ENCODE measurements at places on chromosomes 7 and 10. TPM values are rescaled to one million over a fixed set of nuclear protein-coding genes. Genes with fewer than 3 reads are reported as not detected.

NPY gene
- 8.6 TPM for total RNA-seq

SLC18A3 gene
- total RNA-seq, result not detected

BTBD16 gene
- not detected for total RNA-seq

LRRD1 gene
- not detected for total RNA-seq

CALML5 gene
- total RNA-seq, result not detected

CREB5 gene
- 25.7 TPM for total RNA-seq

MEOX2 gene
- total RNA-seq, result 0.66 TPM

GPR141 gene
- total RNA-seq, result not detected

ANKRD1 gene
- total RNA-seq, result 0.52 TPM

GALNT17 gene
- total RNA-seq, result 27.4 TPM

PHKG1 gene
- total RNA-seq, result not detected

SUN3 gene
- total RNA-seq, result not detected

- no peak for DNase-seq
Observed at GRCh38 chr10:94192974-94193373, 169.8 kb downstream of the NOC3L start.

- no peak for DNase-seq
Observed at GRCh38 chr7:132084776-132085388, 491.4 kb downstream of the PLXNA4 start.

DNA sequence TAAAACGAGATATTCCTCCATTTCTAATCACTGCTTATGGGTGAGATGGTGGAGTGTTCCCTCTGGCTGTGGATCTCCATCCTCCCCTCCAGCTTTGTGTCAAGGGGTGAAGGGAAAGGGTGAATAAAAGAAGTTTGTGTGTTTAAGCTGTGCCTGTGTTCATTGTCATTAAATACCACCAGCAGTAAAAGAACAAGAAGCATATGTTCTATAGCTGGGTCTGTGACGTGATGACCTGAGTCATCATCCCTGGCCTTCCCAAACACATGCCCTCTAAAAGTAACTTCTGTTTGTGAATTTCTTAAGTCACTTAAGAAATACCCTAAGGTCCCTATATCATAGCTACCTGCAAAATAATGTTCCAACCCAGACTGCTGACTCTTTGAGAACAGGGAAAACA is 104.9 kb downstream of the PPP1R17 start:
- no peak for DNase-seq

GRCh38 chr10:132399117-132400035 is 2.4 kb downstream of the PWWP2B start:
- DNase-seq, result peak; percentile 94

DNA sequence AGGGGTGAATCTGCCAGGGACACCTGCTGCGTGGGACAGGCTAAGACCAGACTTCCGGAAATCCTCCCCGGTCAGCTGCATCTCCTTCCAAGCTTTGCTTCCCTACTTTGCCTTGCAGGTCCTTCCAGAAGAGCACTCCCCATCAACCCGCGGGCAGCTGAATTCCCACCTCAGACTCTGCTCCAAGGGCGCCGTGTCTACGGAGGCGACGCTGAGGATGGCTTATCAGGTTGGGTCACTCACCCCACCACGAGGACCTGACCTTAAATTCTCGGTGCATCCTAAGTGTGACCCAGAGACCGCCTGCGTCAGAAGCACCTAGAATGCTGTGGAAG is 78.9 kb upstream of the KMT2C start:
- no peak for DNase-seq

DNA sequence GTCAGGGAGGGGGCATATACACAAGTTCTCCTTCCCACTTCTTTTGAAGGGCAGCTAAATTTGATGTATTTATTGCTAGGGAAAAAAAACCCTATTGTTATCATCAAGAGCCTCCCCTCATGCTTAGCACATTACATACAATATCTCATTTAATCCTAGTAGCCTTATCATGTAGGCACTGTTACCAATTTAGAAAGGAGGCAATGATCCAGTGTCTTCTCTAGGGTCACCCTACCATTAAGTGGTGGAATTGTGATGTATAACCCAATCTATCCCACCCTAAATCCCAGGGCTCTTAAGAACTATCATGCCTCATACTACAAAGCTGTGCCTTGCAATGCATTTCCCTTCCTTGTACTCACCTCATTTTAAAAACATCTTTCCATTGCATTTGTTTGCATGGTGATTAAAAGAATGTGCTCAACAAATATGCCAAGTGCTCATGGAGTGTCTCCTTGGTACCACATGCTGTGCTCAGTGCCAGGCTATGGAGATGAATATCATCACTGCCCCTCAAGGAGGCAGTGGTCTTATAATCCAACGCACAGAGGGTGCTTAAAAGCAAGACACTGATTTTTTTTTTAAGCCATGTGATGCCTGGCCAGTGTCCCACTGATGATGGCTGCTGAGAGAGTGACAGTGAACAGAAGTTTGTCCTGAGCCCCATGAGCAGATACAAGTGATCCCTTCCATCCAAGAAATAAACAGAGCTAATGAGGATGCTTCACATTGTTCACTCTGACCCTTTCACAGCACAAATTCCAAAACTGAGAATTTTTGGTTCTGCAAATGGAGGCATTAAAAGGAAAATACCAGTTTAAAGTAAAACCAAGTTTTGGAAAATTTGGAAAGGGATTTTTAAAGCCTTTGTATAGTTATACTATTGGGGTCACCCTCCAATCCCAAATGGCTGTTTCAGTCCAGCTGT is 98.2 kb downstream of the SORBS1 start:
- DNase-seq, result no peak

DNA sequence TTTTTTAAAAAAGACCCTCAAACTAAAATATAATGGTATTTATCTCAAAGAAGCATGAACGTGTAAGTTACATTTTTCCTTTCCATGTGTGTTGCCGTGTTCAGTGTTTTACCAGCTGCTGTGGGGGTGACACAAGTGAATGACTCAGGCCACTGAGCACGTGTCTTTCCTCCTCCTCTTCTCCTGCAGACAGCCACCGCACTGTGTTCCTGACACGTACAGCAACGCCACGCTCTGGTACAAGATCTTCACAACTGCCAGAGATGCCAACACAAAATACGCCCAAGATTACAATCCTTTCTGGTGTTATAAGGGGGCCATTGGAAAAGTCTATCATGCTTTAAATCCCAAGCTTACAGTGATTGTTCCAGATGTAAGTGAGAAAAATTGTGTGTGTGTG is 29.7 kb downstream of the TMEM248 start:
- no peak for DNase-seq

DNA sequence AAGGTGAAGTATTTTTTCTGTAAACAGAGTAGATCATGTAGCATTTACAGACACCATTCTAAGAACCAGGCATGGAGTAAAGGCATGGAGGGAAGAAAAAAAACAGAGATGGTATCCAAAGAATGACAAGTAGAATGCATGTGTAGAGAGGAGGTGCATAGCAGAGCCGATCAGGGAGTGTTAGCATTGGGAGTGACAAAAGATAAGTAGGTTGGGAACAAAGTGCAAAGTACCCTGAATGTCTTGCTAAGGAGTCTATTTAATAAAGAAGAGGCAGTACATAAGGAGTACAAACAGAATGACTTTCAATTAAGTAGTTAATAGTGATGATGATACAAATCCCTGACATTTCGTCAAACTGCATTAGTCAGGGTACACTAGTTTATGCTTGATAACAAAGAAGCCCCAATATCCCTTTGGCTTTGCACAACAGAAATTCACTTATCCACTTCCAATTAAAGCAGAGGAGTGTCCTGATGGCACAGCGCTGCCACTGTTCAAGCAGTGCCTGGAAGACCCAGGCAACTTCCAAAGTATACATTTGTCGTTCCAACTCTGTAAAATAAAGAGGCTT is 371.5 kb downstream of the TNS3 start:
- no peak for DNase-seq

DNA sequence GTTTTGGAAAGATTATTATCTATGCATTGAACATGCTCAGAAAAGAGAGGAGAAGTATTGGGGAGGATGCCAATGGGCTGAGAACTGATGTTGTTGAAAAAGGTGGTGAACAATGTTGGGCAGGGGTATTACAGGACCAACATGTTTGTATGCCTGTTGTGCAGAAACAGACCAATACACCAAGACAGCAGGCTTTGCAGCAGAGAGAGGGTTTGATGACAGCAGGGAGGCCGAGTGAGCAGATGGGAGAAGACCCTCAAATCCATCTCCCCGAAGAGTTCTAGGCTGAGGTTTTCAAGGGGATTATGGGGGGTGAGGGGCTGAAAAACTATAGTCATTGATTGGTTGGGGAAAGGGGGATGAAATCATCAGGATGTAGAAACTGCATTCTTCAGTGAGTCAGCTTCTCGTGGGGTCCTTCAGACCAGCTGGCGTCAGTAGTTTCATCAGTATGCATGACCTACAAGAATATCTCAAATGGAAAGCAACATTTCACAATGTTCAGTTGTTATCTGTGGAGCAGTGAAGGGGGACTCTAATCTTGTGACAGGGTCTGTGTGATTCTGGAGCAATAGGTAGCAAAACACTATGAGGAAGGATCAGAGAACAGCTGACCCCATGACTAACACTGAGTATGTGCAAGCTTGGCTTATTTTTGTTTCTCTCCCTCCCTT is 167.8 kb downstream of the BAMBI start:
- no peak for DNase-seq

DNA sequence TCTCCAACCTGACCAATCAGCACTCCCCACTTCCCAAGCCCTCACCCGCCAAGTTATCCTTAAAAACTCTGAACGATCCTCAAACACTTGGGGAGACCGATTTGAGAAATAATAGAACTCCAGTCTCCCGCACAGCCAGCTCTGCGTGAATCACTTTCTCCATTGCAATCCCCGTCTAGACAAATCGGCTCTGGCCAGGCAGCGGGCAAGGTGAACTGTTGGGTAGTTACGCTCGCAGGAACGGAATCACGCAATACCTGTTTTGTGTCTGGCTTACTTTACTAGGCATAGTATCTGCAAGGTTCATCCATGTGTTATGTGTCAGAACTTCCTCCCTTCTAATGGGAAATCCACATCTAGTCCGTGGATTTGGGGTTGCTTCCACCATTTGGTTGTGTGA is 271.7 kb downstream of the ZMYND11 start:
- no peak for DNase-seq

GRCh38 chr7:47454069-47454973 is 127.6 kb downstream of the TNS3 start:
- no peak for DNase-seq

- DNase-seq, result peak; percentile 26
Observed at GRCh38 chr10:12512332-12513002, 163.1 kb downstream of the CAMK1D start.

- DNase-seq, result no peak
Observed at GRCh38 chr10:3992382-3993178, 207.6 kb upstream of the KLF6 start.

DNA sequence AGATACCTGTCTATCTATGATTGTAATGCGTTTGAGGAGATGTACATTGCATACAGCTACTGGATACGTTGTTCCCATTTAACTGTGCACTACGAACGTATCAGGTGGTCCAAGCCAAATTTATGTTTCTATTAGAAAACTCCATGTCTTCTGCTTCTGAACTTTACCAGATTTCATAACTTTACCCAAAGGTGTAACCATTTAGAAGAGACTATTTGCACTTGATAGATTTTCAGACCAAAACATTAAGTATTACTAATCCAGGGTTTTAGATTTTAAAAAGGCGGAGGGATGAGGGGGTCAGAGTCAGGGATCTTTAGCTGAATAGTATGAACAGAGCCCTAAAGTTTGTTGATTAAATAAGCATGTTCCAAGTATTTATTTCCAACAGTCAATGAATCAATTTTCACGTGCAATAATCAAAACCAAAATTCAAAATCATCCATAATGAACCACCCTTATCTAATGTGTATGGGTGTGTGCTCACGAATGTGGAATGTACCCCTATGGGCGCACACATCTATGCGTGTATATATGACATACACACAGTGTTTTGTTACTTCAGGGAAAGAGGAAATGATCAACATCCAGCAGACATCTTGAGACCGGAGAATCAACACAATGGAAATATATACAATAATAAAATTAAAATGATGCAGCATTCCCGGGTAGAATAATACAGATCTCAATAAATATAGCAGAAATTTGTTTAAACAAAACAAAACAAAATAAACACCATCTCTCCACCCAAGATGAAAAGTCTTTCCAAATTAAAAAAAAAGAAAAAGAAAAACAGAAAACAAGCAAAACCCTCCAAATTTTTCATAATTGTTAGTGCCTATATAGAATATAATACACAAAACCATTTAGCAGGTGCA is 3.4 kb downstream of the FEZF1 start:
- DNase-seq, result no peak

DNA sequence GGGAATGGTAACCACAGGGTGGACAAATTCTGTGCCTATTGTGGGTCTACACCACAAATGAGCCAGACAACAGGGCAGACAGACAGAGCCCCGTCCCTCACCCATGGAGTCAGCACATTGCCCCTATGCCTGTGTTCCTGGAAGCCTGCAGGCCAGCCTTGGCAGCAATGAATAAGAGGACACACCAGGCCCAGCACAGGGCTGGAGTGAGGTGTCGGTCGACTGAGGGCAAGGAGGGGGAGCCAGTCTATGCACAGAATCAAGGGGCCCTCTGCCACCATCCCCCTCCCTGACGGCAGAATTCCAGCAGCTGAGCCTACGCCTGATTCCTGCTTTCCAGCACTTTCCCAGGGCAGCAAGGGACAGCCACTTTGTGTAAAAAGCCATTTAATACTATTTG is 98.2 kb downstream of the CALN1 start:
- DNase-seq, result no peak

- DNase-seq, result peak; percentile 40
Observed at GRCh38 chr10:104209575-104210198, 22.5 kb downstream of the CFAP43 start.

- no peak for DNase-seq
Observed at GRCh38 chr10:12595936-12596576, 246.7 kb downstream of the CAMK1D start.

DNA sequence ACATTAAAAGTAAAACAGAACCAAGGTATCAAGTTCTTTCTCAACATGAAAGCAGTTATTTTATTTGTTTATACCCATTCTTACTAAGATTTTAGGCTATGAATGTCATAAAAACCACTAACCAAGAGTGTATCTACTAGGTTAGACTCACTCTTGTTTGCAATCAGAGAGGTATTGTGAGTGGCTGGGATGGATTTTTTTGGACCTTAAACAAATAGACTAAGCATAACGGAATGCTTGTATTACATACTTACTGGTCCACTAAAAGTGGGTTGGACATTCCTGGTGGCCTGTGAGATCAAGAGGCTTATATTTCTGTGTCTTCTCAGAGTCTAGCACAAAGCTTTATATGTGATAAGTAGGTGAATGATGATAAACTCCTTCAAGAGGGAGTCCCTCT is 32.6 kb upstream of the CBLL1 start:
- no peak for DNase-seq

- no peak for DNase-seq
Observed at GRCh38 chr10:133247681-133248333, 10.2 kb downstream of the VENTX start.

DNA sequence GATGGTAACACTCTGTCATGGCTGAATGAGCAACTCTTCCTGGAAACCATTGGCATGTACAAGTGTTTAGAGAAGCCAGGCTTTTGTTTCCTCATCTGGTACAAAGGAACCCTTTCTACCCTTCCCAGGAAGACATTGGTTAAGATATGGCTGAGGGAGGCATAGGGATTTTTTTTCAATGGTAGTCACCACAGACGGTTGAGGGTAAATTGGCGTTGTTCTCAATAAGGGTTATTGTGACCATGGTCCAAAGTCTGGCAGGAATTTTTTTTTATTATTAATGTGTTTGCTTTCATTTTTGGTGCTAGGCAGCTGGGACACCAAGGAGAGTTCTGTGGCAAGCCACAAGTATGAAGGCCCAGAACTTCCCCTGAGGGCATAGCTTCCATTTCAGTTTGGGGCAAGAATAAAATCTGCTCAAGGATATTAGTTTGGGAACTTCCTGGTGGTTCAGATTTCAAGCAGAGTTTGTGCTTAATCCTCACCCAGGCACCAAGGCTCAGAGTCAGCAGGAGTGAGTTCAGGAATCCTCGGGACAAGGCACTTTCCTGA is at the start of gene PLEKHS1:
TSS of gene PLEKHS1 (plus strand) at position 502 of the 552 bp plus-strand sequence. CDS start 3,596 bp downstream, outside the sequence.
- no peak for DNase-seq
